ENCODE measurements at places on chromosomes 6 and 20. TPM values are rescaled to one million over a fixed set of nuclear protein-coding genes. Genes with fewer than 3 reads are reported as not detected.

The TFAP2C gene
- total RNA-seq, result 36.3 TPM

The MICB gene
- total RNA-seq, result 25.6 TPM

The TGM2 gene
- total RNA-seq, result 773 TPM

The ITCH gene
- total RNA-seq, result 54.8 TPM

The PSMF1 gene
- 60.8 TPM for total RNA-seq

The LST1 gene
- not detected for total RNA-seq

The SLC52A3 gene
- 5.9 TPM for total RNA-seq

The ULBP1 gene
- 0.86 TPM for total RNA-seq

The SCUBE3 gene
- total RNA-seq, result 2.4 TPM

The MOXD1 gene
- total RNA-seq, result 5.0 TPM

The CLVS2 gene
- not detected for total RNA-seq

The MUC21 gene
- total RNA-seq, result not detected

The FRK gene
- total RNA-seq, result 0.46 TPM

The TFAP2D gene
- total RNA-seq, result not detected

The KATNA1 gene
- total RNA-seq, result 11.4 TPM

The IPCEF1 gene
- 0.29 TPM for total RNA-seq

The C20orf144 gene
- total RNA-seq, result not detected

The PACSIN1 gene
- total RNA-seq, result 2.3 TPM

The ULBP3 gene
- total RNA-seq, result 23.2 TPM

The NRSN2 gene
- 50.7 TPM for total RNA-seq

The DDO gene
- not detected for total RNA-seq

The HLA-F gene
- 9.8 TPM for total RNA-seq

The HRH3 gene
- not detected for total RNA-seq
